ENCODE measurements at places on chromosomes 16 and 17.

GRCh38 chr16:64865069-64865696 is 256.7 kb downstream of the CDH11 start:
- H3K4me3 ChIP-seq = no peak overlapping the region
- H3K27ac ChIP-seq = no peak overlapping the region
- H3K27me3 ChIP-seq = no peaks in the 10 kb centered on the region
- H3K4me1 ChIP-seq = no peaks in the 10 kb centered on the region
- no peaks in the 10 kb centered on the region for H3K36me3 ChIP-seq

DNA sequence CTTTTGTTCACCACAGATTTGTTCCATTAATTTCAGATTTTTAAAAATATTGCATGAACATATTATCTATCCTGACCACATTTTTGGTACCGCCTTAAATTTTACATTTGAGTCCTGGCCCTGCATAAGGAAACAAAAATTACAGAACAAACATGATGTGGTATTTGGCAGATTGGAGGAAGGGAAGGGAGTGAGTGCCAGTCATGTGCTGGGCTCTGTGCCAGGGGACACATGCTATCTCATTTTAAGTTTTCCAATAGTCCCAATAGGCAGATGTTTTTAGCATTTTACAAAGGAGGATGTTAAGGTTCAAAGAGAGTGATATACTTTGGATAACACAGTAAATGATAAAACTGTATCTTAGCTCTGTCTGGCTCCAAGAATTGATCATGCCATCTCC is 185.1 kb downstream of the CDK5R1 start:
- DNase-seq = no peak
- no peaks in the 10 kb centered on the region for H3K4me1 ChIP-seq
- H3K4me3 ChIP-seq = no peak overlapping the region
- H3K27me3 ChIP-seq = no peaks in the 10 kb centered on the region
- H3K27ac ChIP-seq = no peak overlapping the region
- H3K36me3 ChIP-seq = peaks cover 6% of the 10 kb centered on the region

- H3K27ac ChIP-seq = no peak overlapping the region
- H3K4me3 ChIP-seq = no peak overlapping the region
- DNase-seq = no peak
These were observed 37.4 kb downstream of the CLEC16A start for GRCh38 chr16:10981697-10982216.

- DNase-seq = peak; percentile 33
- H3K27me3 ChIP-seq = no peaks in the 10 kb centered on the region
- H3K27ac ChIP-seq = no peak overlapping the region
- H3K4me3 ChIP-seq = no peak overlapping the region
- no peaks in the 10 kb centered on the region for H3K4me1 ChIP-seq
These were observed 43.8 kb downstream of the DNAJA2 start for GRCh38 chr16:46929378-46930332.

- no peaks in the 10 kb centered on the region for H3K36me3 ChIP-seq
- H3K4me3 ChIP-seq = no peak overlapping the region
- H3K27ac ChIP-seq = no peak overlapping the region
- peaks cover 19% of the 10 kb centered on the region for H3K4me1 ChIP-seq
- DNase-seq = peak; percentile 21
These were observed 60.6 kb downstream of the BEAN1 start for GRCh38 chr16:66487580-66488275.

DNA sequence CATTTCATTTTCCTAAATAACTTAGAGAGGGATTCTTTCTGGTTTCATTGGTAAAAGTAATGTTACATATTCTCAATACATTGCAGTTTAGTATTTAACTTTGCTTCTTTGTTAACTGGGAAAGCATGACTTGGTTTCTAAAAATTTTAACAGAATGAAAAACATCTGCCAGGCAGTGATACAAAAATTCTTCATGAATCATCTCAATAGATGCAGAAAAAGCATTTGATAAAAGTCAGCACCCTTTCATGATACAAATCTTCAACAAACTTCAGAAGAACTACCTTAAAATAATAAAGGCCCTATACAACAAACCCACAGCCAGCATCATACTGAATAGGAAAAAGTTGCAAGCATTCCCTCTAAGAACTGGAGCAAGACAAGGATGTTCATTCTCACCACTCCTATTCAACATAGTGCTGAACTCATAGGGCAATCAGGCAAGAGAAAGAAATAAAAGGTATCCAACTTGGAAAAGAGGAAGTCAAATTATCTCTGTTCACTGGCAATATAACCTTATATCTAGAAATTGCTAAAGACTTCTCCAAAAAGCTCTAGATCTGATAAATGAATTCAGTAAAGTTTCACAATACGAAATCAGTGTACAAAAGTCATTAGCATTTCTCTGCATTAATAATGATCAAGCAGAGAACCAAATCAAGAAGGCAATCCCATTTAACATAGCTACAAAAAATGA is 50.4 kb downstream of the SLFN5 start:
- DNase-seq = no peak
- no peak overlapping the region for H3K27ac ChIP-seq
- peaks cover 13% of the 10 kb centered on the region for H3K36me3 ChIP-seq
- peaks cover 20% of the 10 kb centered on the region for H3K4me1 ChIP-seq

- H3K27ac ChIP-seq = no peak overlapping the region
- no peak overlapping the region for H3K4me3 ChIP-seq
- H3K4me1 ChIP-seq = no peaks in the 10 kb centered on the region
- H3K36me3 ChIP-seq = no peaks in the 10 kb centered on the region
- H3K27me3 ChIP-seq = no peaks in the 10 kb centered on the region
These were observed 23.9 kb downstream of the PEMT start for GRCh38 chr17:17567631-17568030.

GRCh38 chr17:62797959-62798358 is 10.2 kb downstream of the MARCHF10 start:
- peaks cover 14% of the 10 kb centered on the region for H3K4me1 ChIP-seq
- H3K4me3 ChIP-seq = no peak overlapping the region
- H3K27ac ChIP-seq = no peak overlapping the region
- DNase-seq = no peak
- H3K36me3 ChIP-seq = no peaks in the 10 kb centered on the region

DNA sequence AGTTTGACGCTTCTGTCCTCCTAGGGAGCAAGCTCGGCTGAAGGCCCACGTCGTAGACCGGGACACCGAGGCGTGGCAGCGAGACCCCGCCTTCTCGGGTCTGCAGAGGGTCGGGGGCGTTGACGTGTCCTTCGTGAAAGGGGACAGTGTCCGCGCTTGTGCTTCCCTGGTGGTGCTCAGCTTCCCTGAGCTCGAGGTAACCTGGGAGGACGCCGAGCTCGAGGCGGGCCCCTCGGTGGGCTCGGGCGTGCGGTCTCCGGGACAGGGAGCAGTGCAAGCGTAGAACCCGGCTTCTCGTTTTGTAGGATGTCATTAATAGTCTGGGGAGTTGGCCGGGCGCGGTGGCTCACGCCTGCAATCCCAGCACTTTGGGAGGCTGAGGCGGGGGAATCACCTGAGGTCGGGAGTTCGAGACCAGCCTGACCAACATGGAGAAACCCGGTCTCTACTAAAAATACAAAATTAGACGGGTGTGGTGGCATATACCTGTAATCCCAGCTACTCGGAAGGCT is 715 bp downstream of the ENDOV start:
- peaks cover 15% of the 10 kb centered on the region for H3K27me3 ChIP-seq
- peak overlapping the region; percentile 87 for H3K4me3 ChIP-seq
- H3K4me1 ChIP-seq = peaks cover 44% of the 10 kb centered on the region
- peaks cover 16% of the 10 kb centered on the region for H3K36me3 ChIP-seq

DNA sequence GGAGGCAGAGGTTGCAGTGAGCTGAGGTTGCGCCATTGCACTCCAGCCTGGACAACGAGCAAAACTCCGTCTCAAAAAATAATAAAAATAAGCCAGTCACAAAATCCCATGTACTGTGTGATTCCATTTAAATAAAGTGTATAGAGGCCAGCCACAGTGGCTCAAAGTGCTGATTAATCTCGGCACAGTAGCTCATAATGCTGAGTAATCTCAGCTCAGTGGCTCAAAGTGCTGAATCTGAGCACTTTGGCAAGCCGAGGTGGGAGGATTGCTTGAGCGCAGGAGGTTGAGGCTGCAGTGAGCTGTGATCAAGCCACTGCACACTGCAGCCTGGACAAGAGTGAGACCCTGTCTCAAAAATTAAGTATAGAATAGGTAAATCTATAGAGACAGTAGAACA is 4.9 kb downstream of the TMED6 start:
- H3K27me3 ChIP-seq = no peaks in the 10 kb centered on the region
- no peak overlapping the region for H3K4me3 ChIP-seq
- no peak overlapping the region for H3K27ac ChIP-seq
- peaks cover 2% of the 10 kb centered on the region for H3K4me1 ChIP-seq
- DNase-seq = no peak

GRCh38 chr16:27359051-27359450 is 42.9 kb upstream of the IL21R start:
- no peak overlapping the region for H3K4me3 ChIP-seq
- H3K27ac ChIP-seq = peak overlapping the region; percentile 71
- H3K36me3 ChIP-seq = peaks cover 11% of the 10 kb centered on the region
- peaks cover 24% of the 10 kb centered on the region for H3K4me1 ChIP-seq
- no peak for DNase-seq

GRCh38 chr16:72099377-72099818 is 5.8 kb downstream of the DHX38 start:
- H3K27me3 ChIP-seq = no peaks in the 10 kb centered on the region
- H3K27ac ChIP-seq = no peak overlapping the region
- H3K4me3 ChIP-seq = no peak overlapping the region

GRCh38 chr17:16947470-16947869 is 24.4 kb downstream of the TNFRSF13B start:
- H3K4me1 ChIP-seq = no peaks in the 10 kb centered on the region
- peaks cover 9% of the 10 kb centered on the region for H3K36me3 ChIP-seq
- peaks cover 6% of the 10 kb centered on the region for H3K27me3 ChIP-seq
- H3K27ac ChIP-seq = no peak overlapping the region
- no peak for DNase-seq
- no peak overlapping the region for H3K4me3 ChIP-seq

- H3K4me1 ChIP-seq = peaks cover 14% of the 10 kb centered on the region
- no peak overlapping the region for H3K27ac ChIP-seq
- H3K36me3 ChIP-seq = no peaks in the 10 kb centered on the region
- DNase-seq = peak; percentile 51
- peaks cover 5% of the 10 kb centered on the region for H3K27me3 ChIP-seq
These were observed 12.1 kb upstream of the C16orf74 start for GRCh38 chr16:85762970-85763369.

DNA sequence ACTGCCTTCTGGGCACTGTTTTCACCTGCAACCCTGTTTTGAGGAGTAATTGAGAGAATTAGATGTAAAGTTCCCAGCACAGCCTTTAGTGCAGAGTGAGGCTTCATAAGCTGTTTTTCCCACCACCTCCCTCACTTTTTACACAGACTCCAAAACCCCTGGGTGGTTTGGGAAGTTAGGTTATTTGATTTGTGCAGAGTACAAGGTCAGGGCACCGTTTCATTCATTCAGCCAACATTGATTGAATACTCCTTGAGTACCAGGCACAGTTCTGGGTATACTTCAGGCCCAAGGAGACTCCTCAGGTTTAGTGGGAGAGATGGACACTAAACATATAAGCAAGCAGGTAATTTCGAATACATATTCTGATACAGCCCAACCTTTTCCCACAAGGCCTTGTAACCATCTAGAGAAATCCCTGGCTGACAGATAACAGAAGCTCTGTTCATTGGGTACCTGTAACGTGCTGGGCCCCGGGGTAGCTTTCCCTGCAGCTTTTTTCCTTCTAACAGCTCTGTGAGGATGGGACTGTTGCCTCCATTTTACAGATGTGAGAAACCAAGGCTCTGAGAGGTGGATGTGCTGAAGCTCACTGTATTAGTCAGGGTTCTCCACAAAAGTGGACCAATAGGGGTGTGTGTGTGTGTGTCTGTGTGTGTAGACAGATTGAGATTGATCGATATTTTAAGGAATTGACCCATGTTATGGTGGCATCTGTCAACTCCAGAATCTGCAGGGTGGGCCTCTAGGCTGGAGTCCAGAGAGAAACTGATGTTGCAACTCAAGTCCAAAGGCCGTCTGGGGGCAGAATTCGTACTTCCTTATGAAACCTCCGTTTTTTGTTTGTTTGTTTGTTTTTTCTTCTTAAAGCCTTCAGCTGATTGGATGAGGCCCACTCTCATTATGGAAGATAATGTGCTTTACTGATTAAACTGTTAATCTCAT is 234.7 kb downstream of the SNX29 start:
- DNase-seq = no peak
- H3K4me1 ChIP-seq = peaks cover 5% of the 10 kb centered on the region
- no peaks in the 10 kb centered on the region for H3K27me3 ChIP-seq

- H3K36me3 ChIP-seq = peaks cover under 1% of the 10 kb centered on the region
- no peak overlapping the region for H3K4me3 ChIP-seq
- peak overlapping the region; percentile 57 for H3K27ac ChIP-seq
- no peaks in the 10 kb centered on the region for H3K27me3 ChIP-seq
- peaks cover 12% of the 10 kb centered on the region for H3K4me1 ChIP-seq
- no peak for DNase-seq
These were observed 67.2 kb downstream of the CCDC182 start for GRCh38 chr17:57677858-57678257.

- no peak overlapping the region for H3K4me3 ChIP-seq
- H3K36me3 ChIP-seq = no peaks in the 10 kb centered on the region
- no peaks in the 10 kb centered on the region for H3K4me1 ChIP-seq
- H3K27ac ChIP-seq = no peak overlapping the region
These were observed 738.8 kb upstream of the RBFOX1 start for GRCh38 chr16:6593799-6594198.

GRCh38 chr16:51569203-51569931 is 418.3 kb upstream of the SALL1 start:
- peaks cover 7% of the 10 kb centered on the region for H3K36me3 ChIP-seq
- H3K27me3 ChIP-seq = no peaks in the 10 kb centered on the region
- H3K27ac ChIP-seq = no peak overlapping the region

DNA sequence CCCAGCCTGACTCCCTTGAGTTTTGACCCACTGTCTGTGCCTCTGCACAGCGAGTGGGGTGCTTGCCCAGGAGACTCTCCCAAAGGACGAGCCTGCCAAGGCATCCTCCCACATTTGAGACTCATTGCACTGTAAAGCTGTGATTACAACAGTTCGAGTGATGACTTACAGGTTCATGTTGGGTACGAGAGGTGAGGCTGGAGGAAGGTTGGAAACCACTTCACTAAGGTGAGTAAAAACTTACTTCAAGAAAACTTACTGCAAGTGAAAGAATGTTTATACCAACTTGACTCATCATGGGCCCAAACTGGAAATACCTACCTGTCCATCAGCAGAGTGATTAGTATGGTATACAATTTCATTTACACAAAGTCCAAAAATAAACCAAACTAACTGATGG is 360.1 kb upstream of the CDH11 start:
- H3K36me3 ChIP-seq = no peaks in the 10 kb centered on the region
- H3K4me1 ChIP-seq = no peaks in the 10 kb centered on the region
- no peaks in the 10 kb centered on the region for H3K27me3 ChIP-seq
- no peak overlapping the region for H3K27ac ChIP-seq
- DNase-seq = no peak
